ENCODE measurements at places on chromosomes 11 and 22.
A peak's percentile ranks its signal among the peaks of the same experiment; 100 is the strongest.

GRCh38 chr22:37633625-37634416 is 5.6 kb upstream of the SH3BP1 start:
- no peak for DNase-seq

DNA sequence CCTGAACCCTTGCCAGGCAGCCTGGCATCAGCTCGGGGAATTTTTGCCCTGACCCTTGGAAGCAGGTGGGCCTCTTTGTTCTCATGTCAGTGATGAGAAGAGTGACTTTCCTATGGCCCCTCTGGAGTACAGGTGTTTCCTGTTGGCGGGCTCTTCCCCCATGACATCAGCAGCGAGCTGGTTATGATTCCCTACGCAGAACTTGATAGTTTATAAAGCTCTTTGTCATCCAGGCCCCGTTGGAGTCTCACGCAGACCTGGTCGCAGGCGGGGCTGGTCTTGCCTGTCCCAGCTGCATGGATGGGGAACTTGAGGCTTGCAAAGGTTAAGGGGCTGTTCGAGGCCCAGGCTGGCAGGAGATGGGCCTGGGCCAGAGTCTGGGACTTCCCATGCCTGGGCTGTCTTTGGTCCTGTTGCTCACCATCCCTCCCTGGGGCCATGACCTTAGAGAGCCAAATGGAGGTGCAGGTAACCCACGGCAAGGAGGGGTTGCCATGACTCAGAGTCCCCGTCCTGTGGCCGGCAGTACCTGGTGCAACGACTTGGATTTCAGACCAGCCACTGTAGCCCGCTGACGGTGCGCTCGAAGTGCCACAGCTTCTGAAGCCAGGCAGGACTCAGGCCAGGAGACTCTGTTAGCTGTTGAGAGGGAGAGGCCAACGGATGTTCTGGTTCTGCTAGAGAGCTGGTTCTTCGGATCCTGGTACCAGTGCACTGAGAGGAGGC is 45.9 kb upstream of the PPP6R3 start:
- no peak for DNase-seq

DNA sequence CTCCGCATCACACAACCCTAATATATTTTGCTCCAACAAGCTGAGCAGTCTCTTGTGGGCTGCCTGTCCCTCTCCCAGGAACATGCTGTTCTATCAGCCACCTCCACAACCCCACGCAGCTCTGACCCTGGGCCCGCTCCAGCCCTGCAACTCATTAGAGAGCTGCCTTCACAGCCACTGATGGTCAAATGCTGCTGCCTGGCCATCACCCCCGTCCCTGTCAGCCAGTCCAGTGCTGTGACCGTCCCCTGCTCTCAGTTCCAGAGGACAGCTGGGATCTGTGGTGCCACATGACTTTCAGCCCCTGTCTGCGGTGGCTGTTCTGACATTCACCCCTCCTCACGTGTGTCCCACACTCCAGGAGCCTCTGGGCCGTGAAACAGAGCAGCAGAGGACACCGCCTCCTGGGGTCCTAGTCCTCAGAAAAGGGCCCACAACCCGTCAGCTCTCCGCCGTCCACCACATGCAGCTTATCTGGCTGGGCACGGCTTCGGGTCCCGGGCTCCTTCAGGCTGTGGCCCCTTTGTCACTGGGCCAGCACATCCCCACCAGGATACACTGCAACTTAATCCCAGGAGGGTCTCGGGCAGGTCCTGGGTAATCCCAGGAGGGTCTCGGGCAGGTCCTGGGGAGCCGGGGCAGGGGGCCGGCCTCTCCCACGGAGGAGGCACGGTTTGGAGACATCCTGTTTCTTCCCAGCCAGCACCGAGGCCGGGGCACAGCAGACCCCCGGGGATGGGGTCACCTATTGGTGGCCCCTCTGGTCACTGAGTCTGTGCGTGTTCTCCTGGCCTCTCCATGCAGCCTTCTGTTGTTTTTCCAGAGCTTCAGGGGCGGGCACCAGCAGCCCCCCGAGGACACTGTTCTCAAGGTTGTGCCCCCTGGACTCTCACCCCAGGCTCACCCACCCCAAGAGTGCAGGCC is 15.1 kb downstream of the CRELD2 start:
- no peak for DNase-seq

GRCh38 chr11:111305876-111306275 is 7.5 kb downstream of the POU2AF3 start:
- DNase-seq, result no peak

GRCh38 chr11:16028419-16028818 is 327.9 kb downstream of the SOX6 start:
- DNase-seq, result no peak

GRCh38 chr11:115721296-115721995 is 217.2 kb upstream of the CADM1 start:
- DNase-seq, result no peak

GRCh38 chr11:74608431-74608830 is 16.0 kb downstream of the POLD3 start:
- DNase-seq, result peak; percentile 4

- DNase-seq, result no peak
These were observed 784.8 kb downstream of the KCNA4 start for GRCh38 chr11:29231991-29232390.

GRCh38 chr11:6618117-6619003 is 862 bp downstream of the TPP1 start:
- no peak for DNase-seq

DNA sequence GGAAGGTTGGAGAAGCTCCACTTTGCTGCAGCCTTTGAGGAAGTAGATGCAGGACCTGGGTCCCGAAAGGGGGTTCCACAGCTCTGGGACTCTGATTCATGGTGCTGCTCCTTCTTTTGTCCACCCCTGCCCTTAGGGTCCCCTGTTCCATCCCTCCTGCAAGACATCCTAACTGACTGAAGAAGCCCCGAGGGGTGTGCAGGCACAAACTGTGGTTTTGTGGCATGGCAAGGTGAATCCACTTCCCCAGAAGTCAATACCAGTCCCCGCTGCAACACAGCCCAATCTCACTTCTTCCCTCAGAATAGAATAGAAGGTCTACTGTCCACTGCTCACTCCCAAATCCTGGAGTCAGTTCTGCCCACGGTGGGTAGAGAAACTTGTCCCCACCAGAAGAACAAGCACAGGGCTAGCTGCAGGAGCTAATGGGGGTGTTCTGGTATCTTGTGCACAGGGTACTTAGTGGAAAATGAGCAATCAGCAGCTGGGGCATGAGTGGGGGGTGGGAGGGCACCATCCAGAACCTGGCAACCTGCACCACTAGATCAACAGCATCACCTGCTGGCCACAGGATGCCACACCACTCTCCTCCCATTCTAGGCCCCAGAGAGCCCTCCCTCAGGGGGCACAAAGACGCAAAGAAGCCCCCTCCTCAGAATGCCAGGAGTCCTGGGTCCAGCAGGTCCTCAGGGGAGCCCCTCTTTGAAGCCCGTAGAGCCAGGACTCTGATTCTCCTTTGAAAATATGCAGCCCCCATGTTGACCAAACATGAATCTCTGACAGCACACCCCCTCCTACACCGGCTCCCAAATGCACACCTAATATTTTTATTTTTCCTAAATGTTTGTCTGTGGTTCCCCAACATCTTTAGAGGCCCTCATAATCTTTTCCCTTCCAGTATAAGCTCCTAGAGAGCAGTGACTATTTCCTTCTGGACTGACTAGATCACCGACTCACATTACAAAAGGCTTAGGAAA is 14.1 kb downstream of the SPATA19 start:
- no peak for DNase-seq

- DNase-seq, result no peak
These were observed 21.2 kb upstream of the CD5 start for GRCh38 chr11:61080986-61081590.

- no peak for DNase-seq
These were observed 6.0 kb downstream of the SYN3 start for GRCh38 chr22:33051960-33052839.

DNA sequence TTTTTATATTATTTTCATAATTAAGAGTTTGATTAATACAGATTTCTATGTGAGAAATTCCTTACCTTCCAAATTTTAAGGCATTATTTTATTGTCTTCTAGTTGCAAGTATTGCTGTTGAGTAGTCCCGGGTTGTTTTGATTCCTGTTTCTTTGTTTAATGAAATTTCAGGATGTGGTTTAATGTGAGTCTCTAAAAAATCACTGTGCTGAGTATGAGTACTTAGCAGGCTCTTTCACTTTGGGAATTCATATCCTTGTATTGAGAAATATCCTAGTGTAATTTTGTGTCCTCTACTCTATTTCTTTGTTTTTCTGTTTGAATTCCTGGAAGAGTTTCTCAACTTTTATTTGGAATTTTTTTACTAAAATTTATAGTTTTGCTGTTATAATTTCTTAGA is 113.2 kb downstream of the TMEM135 start:
- no peak for DNase-seq

DNA sequence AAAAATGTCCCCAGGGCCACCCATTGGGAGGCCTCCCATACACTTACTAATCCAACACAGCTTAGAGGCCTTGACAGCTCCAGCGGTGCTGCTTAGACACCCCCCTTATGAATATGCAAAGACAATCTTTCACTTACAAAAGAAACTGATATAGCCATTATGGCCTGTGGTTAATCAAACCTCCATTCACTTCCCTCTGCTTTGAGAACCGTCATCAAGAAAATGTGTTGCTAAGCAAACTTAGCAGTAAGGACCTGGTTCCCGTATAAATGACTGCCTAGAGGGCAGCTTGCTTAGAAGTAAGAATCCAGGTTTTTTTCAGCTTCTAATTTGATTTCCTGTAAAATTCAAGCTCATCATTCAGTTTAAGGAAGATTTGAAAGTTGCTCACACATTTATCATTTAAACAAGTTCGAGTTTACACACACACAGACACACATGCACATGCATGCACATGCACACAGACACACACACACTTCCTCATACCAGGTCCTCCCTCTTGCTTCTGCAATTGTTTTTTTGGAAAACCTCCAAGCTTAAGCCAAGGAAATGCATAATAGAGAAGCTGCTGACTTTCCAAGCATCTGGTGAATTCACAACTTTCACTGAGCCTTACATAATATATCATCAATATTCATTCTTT is 137.7 kb upstream of the BLID start:
- DNase-seq, result no peak

- peak; percentile 44 for DNase-seq
These were observed 243.9 kb upstream of the SYN3 start for GRCh38 chr22:33302049-33302545.

GRCh38 chr22:31950226-31950625 is 5.9 kb downstream of the YWHAH start:
- DNase-seq, result no peak

DNA sequence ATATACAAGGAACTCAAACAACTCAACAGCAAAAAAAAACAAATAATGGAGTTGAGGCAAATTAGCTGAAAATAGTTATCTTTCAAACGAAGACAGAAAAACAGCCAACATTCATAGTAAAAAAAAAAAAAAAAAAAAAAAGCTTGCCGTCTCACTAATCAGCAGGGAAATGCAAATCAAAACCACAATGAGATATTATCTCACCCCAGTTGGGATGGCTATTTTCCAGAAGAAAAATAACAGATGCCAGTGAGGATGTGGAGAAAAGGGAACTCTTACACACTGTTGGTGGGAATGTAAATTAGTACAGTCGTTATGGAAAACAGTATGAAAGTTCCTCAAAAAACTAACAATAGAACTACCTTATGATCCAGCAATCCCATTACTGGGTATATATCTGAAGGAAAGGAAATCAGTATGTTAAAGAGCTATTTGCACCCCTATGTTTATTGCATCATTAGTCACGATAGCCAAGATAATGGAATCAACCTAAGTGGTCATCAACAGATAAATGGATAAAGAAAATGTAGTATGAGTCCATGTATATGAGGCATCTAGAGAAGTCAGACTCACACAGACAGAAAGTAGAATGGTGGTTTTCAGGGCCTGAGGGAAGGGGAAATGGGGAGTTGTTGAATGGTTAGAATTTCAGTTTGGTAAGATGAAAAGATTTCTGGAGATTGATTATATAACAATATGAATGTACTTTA is 56.0 kb downstream of the USP35 start:
- DNase-seq, result no peak

- DNase-seq, result peak; percentile 61
These were observed 28.0 kb downstream of the HSPA8 start for GRCh38 chr11:123033895-123034294.

- DNase-seq, result no peak
These were observed 11.1 kb downstream of the PPP6R3 start for GRCh38 chr11:68471360-68472340.

GRCh38 chr11:18749681-18750319 is 23.8 kb upstream of the IGSF22 start:
- no peak for DNase-seq

DNA sequence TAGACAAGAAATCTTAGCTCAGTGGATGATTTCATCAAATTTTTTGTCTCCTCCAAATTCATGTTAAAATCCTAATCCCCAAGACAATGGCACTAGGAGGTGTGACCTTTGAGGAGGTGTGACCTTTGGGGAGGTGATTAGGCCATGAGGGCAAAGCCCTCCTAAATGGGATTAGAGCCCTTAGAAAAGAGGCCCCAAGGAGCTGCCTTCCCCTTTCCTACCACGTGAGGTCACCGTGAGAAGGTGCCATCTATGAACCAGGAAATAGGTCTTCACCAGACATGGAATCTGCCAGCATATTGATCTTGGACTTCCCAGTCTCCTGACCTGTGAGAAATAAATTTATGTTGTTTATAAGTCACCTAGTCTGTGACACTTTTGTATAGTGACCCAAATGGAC is 138.7 kb downstream of the TRIM29 start:
- peak; percentile 51 for DNase-seq

DNA sequence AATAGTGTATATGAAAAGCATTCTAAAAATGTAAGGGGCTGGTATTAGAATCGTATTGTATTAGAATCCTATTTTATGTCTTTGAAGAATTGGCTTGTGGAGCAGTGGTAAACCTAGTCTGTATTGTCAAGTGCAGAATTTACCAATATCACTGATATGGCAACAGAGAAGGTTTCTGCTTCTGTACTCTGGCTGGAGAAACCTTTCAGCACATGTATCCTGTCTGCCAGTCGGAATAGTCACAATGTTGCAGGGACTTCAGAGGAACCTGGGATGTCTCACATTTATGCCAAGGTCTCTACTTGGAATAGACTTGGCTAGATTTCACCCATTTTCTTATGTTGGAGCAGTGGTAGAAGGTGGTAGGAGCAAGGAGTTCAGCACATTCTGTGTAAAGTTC is 4.4 kb downstream of the MTMR3 start:
- DNase-seq, result no peak

DNA sequence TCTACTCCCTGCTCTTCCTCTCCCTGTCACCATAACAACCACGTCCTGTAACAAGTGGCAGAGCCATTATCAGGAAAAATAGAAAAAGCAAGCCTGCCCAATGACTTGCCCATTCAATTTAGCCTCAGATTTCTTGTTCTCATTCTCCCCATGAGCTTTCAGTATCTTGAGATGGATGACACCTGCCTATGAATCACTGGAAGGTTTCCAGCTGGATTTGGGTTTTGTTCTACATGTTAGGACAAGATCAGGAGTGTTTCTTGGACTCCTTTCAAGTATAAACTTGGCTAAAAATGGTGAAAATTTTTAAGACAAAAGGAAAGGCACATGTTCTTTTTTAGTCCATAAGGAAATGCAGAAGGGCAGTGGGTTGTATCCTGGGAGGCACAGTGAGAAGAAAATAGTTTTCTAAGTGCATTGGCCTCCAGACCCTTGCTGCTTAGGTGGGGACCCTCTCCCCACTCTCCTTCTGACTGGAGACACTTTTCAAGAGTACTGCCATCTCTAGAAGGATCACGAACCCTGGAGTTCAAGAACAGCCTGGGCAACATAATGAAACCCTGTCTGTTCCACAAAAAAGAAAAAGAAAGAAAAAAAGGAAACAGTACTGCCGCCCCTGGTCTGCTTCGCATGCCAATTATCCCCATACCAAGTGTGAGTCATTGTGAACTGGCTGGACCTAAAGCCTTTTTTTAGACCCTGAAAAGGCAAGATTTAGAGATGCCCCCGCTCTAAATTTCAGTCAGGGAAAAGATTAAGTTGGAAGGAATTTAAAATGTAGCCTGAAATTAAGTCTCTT is 51.0 kb downstream of the MTNR1B start:
- no peak for DNase-seq

GRCh38 chr11:132475026-132475425 is 1057.3 kb downstream of the OPCML start:
- DNase-seq, result no peak

All from NCI-H146 (cell line).